Activated CD4-positive, alpha-beta T cell treated with anti-CD3 and anti-CD28 coated beads for 1 hour (primary cell): ENCODE measurements at places on chromosomes 5 and 9.

- no peak for DNase-seq
Measured at GRCh38 chr9:35929453-35929718, 20.1 kb downstream of the SPAAR start.

GRCh38 chr9:114250235-114250568, 72.7 kb upstream of the ORM1 start:
- no peak for DNase-seq

GRCh38 chr5:111379391-111379816, 132.9 kb downstream of the STARD4 start:
- no peak for DNase-seq

DNA sequence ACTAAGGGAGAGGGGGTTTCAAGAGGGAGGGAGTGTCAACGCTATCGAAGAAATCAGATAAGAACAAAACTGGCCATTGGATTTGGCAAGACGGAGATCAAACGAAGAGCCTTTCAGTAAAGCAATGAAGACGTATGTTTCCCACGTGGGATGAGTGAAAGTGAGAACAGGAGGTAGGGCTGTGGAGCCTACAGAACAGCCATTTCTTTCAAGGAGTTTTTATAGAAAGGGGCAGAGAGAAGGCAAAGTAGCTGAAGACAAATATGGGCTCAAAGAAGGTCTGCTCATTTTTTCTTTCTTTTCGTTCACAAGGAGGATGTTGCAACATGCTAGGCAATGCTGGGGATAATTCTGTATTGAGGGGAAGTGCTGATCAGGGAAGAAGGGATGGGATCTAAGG, 98.3 kb downstream of the SUSD1 start:
- DNase-seq = no peak

DNA sequence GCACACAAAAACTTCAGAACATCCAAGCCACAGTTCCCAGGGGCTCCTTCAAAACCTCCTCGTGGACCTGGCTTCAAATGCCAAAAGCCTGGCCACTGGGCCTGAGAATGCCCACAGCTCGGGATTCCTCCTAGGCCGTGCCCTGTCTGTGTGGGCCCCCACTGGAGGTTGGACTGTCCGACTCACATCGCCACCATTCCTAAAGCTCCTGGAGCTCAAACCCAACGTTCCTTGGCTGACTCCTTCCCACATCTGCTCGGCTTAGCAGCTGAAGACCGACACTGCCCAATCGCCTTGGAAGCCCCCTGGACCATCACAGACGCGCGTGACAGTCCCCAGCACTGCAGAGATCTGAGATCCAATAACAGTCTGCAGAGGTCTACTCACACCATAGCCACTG, 7.7 kb downstream of the SIT1 start:
- no peak for DNase-seq

GRCh38 chr9:78003730-78004129, 27.9 kb downstream of the GNAQ start:
- no peak for DNase-seq

DNA sequence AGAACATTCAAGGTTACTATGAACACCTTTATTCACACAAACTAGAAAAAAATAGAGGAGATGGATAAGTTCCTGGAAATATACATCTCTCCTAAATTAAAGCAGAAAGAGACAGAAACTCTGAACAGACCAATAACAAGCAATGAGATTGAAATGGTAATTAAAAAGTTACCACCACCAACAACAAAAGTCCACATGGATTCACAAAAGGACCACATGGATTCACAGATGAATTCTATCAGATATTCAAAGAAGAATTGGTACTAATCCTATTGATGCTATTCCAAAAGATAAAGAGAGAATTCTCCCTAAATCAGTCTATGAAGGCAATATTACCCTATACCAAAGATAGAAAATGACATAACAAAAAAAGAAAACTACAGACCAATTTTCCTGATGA, 518.9 kb downstream of the PRDM9 start:
- DNase-seq = no peak

DNA sequence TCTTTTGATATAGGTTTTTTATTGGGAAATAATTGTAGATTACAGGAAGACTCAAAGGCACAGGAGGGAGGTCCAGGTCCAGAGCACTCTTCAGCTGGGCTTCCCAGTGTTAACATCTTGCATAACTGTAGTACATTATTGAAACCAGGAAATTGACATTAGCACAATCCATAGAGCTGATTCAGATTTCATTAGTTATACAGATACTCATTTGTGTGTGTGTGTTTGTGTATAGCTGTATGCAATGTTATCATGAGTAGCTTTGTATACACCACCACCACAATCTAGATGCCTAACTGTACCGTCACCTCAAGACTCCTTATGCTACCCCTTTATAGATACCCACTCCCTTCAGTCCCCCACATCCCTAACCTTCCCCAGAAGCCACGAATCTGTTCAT, 47.9 kb downstream of the SLC36A1 start:
- no peak for DNase-seq

GRCh38 chr5:121628783-121629182, 222.9 kb upstream of the FTMT start:
- no peak for DNase-seq

- DNase-seq = no peak
Measured at GRCh38 chr9:103471241-103471640, 476.1 kb downstream of the CYLC2 start.

- no peak for DNase-seq
Measured at GRCh38 chr5:36392818-36393217, 91.1 kb upstream of the RANBP3L start.

- DNase-seq = no peak
Measured at GRCh38 chr9:79619930-79620329, 48.2 kb downstream of the TLE4 start.

DNA sequence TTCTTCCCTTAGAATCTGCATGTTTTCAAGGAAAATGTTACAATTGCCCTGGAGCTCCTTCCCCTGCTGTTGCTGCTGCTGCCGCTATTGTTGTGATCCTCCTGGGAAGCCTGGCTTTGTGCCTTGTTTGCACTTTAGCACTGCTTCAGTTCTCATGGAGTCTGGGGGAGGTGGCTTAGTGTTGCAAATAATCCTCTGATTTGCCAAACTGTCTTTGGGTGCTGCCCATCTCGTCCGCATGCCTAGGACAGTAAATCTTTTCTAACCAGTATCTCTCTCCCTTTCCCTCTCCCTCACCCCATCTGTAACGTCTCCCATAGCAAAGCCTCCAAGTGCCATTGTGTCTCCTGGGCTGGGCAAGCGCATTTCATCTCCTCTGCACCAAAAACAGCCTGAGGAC, 30.3 kb downstream of the FAM240B start:
- DNase-seq = no peak

DNA sequence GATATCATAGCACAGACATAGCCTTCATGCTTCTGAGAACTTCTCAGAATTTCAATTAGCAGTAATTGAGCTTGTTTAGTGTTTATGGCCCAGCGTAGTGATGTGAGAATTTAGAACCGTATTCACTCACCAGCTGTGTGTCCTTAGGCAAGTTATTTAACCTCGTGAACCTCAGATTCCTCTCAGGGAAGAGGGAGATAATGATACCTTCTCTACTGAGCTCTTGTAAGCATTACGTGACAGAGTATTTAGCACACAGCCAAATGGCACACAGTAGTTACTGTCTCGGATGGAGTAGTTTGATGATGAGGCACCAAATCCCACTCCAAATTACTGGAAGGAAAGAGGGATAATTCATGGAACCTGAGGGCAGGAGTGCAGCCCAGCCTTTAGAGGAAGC, 429.3 kb downstream of the CCDC171 start:
- DNase-seq = no peak

GRCh38 chr5:81286059-81286617, 15.2 kb upstream of the ZCCHC9 start:
- no peak for DNase-seq

DNA sequence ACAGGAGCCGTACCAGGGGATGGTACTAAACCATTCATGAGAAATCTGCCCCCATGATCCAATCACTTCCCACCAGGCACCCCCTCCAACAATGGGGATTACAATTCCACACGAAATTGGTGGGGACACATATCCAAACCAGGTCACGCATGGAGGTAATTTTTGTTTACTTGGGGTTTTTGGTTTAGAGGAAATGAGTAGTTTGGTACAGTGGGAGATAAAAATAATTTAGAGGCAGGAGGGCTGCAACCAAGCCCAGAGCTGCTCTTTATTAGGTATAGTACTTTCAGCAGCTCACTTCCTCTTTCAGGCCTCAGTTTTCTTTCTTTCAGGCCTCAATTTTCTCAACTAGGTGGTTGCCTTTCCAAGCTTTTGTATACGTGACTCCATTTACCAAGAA, 23.2 kb downstream of the PRUNE2 start:
- DNase-seq = no peak

GRCh38 chr9:86983249-86983619, 35.9 kb upstream of the GAS1 start:
- no peak for DNase-seq

DNA sequence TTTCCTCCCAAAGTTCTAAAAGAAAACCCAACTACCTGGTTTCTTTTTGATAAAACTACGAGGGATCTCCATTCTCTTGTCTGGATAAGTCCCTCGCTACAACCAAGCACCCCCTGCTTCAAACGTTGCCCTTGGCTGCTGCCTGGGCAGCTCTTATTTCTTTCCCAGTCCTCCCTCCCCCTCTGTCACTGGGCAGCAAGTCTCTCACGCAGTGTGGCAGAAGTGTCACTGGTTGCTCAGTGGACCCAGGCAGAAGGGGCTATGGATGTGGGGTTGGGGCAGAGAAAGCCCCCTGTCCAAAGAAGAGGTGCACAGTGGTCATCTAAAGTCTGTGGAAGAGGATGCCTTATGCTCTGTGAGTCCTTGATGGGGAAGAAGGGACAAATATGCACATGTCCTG, 7.2 kb upstream of the SMIM32 start:
- DNase-seq = no peak

DNA sequence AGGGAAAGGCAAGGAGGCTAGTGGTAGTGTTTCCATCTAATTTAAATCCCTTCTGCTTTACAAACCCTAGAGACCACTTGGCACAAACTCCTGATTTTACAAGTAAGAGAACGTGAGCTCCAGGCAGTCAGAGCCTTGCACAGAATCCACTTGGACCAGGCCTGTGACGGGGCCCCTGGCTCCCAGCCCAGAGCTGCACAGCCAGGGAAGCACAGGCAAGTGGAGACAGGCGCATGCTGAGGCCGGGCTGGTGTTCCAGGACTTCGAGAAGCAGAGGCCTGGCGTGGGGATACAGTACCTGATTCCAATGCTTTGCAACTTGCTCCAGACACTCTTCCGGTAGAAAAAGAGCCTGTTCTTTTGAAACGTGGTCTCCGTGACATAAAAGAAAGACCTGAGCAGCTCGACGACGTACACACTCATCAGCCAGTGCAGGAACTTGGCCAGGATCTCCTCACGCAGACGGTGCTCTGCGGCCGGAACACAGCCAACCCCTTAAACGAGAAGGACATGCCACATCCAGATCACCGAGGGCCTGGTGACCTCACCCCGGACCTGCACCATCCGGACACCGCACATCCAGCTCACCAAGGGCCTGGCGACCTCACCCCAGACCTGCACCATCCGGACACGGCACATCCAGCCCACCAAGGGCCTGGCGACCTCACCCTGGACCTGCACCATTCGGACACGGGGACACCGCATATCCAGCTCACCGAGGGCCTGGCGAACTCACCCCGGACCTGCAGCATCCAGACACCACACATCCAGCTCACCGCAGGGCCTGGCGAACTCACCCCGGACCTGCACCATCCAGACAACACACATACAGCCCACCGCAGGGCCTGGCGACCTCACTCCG, 12.5 kb downstream of the TERT start:
- no peak for DNase-seq

DNA sequence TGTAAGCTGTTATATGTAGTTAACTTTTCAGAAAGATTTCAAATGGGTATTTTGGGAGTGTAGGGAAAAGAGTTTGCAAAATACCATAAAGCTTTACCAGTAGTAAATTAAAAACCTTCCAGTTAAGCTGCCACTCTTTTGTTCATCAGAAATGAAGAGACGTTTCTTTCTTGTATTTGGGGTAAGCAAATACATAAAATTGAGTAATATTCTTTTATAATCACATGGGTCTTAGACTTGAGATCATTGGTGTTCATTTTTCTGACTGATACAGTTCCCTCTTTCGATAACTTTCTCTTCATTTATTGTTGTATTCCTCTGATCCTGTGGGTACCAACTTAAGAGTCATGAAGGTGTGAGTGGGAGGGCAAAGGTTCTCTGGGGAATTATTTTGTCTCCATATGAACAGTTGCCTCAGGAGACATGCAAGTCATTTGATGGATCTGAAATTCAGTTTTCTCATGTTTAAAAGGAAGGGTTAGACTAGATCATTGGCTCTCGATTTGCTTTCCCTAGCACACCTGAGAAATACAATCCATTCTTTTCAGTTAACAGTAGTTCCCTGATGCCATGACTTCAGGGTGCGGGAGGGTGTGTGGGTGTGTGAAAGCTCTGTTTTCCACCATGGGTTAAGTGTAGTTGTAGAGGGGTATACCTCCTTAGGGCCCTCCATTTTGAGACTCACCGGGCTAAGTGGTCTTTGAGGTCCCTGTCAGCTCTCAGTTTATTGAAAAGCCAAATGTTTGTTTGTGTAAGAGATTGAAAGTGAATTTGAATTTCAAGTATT, 47.7 kb downstream of the CNTRL start:
- no peak for DNase-seq

DNA sequence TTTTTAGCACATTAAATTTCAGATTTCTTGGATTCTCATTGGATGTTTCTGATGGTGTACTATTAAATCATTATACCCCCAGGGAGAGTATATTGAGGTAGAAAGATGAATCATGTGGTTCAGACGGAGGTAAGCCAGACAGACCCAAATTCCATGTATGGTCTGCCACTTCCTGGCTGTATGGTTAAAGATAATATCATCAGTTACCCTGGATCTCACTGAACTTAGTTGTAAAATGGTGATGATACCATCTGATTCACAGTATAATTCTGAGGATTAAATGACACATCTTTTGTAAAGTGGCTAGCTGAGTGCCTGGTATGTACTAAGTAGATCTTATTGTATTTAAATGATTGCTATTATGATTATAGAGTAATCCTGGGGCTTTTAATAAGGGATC, 9.3 kb downstream of the SLC27A6 start:
- no peak for DNase-seq

DNA sequence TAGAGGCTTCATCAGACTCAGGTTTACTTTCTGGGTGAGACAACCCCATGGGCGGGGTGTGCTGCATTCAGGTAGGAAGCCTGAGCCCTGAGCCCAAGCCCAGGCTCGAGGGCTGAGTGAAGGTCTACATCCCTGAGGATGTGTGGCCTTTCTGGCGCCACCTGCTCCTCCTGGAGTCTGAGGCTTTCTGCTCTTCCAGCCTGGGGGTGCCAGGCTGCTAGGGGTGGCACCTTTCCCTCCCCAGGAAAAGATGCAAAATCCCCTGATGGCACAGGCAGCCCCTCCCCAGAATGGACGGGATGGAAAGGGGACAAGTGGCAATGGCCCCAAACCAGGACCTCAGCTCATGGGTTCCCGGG, 44.4 kb upstream of the PRRC2B start:
- no peak for DNase-seq

GRCh38 chr9:89360465-89360864, 42.2 kb downstream of the SECISBP2 start:
- DNase-seq = no peak

DNA sequence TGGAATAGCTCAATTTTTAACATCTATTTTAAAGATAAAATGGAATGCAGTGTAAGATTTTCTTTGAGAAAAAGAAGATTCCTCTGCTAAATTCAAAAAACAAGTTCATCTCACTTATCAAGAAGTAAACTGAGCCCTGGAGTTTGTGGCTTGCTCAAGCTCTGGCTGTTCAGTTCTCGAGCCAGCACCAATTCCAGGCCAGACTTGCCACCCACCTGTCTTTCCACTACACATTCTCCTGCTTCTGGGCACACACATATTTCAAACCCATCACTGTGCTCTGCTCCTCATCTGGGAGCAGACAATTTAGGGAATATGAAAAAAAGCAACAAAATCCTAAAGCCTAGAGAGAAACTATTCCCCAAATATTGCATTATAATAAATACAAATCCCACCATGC, 424.5 kb downstream of the ENC1 start:
- no peak for DNase-seq
